HFFc6 (cell line): ENCODE measurements at places on chromosomes 2 and 18.

GRCh38 chr2:137168552-137168951 is 403.2 kb downstream of the THSD7B start:
- peak; percentile 66 for DNase-seq

DNA sequence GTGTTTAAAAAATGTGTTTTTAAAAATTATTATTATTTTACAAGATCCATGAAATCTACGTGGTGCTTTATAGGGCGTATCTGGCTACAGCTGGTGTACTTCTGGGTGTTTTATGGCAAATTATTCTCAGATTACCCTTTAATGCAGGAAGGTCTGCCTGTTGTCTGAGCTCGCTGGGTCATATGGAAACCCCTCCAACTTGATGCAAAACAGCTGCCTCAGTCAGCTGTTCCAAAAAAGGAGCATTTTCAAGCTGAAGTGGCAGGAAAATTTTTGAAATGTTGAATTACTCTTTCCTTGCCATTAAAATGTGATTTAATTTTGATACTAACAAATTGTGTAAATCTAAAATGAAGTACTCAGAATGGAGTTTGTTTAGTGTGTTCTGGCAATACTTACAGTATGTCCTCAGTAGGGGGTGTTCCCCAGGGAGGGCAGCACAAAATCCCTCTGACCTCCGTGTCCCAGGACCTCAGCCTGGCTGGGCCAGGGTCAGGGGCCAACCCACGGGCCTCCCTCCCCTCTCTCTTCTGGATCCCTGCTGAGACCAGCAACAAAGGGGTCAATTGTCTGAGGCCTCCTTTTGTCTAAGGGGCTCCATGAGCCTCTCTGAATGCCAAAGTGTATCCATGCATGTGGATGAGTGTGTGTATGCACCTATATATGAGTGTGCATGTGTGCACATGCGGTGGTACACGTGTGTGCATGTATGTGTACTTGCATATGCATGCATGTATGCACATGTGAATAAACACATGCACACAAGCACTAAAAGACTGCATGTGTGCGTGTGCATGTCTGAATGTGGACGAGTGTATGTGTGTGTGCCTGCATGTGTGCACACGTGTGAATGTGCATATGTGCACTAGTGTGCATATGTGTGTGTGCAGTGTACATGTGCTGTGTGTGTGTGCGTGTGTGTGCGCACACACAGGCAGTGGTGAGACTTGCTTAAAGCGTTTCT is 105.4 kb downstream of the ACOXL start:
- no peak for DNase-seq

DNA sequence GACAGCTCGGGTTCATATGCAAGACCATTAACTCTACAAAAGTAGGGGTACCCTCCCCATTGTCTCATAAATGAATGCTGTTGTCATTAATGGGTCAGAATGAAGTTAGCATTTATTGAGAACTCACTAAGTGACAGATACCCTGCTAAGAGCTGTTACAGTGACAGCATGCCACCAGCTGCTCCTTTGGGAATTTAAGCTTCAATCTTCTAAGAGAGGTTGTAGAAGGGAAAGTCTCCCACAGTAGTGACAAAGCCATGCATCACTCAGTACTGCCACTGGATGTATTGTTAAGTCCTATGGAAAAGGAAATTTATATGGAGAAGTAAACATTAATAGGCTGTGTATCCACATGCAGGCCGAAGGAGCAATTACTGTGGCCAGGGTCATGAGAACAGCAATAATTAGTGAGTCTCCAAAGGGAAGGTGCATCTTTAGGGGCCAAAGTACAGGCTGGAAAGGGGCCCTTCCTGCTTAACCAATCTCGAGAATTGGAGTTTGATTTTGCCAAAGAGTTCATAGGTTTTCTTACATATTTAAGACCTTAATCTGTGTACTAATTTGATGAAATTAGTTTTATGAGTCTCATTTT is 64.5 kb upstream of the FAM124B start:
- no peak for DNase-seq

DNA sequence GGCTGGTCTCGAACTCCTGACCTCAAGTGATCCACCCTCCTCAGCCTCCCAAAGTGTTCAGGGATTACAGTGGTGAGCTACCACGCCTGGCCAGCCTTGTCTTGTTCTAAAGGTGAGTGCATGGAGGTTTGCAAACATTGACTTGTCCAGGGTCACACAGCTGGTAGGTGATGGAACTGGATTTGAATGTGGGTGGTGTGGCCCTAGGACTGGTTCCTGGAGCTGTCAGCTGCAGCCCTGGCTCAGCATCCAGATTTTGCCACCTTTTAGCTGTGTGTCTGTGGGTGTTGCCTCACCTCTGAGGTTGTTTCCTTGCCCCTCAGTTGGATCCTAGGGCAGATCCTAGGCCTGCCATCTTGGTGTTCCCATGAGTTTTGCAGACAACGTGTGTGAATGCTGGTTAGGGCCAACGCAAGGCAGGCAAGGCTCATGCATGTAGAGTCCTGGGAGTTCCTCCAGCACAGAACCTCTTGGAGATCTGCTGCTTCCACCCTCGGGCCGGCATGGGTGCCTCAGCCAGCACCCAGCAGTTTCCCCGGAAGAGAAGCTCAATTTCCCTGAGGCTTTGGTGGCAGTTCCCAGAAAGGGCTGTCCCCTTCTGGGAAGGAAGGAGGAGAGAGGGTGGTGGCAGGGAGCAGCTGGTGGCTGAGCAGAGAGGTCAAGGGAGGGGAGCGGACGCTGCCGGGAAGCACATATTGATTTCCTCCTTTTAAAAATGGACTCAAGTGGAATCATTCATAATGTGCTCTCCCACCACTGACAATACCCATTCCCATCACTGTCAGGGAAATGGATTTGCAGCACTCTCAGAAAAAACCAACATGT is 127.6 kb upstream of the HS6ST1 start:
- DNase-seq, result no peak

GRCh38 chr2:70417011-70417410 is 115.1 kb upstream of the FAM136A start:
- DNase-seq, result no peak

DNA sequence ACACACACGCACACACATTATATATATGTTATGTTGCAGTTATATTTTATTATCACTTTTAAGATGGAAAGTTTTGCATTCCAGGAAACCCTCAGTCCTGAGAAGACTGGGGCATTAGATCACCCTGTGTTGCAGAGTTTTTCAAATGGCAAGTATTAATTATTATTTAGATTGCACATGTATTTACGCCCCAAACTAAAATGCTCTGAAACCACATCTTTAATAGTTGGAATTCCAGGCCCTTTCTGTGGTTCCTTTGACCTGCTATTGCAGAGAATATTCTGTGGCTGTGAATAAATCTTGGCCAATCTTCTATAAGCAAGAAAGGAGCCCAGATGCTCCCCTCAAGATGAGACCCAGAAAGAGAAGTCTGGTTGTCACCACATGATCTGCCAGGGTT is 427.0 kb upstream of the TNP1 start:
- peak; percentile 76 for DNase-seq

DNA sequence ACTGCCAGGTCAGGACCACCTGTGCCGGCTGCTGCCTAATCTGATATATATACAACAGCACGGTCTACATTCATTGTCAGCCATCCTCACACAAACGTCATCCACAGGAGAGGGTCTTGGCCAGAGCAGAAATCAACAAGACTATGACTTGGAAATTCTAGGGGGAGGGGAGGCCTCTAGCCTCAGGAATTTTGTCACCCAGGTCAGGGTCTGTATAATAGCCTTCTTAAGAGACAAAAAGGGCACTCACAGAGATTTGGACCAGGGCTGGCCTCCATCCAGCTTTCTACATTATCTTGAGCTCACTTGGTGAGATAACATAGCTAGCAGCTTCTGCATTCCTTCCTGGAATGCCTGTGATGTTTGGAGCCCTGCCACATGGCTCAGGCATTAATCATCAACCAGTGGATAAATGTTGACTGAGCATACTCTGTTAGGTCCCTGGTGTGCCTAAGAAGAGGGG is 50.4 kb upstream of the CTIF start:
- DNase-seq, result peak; percentile 88

DNA sequence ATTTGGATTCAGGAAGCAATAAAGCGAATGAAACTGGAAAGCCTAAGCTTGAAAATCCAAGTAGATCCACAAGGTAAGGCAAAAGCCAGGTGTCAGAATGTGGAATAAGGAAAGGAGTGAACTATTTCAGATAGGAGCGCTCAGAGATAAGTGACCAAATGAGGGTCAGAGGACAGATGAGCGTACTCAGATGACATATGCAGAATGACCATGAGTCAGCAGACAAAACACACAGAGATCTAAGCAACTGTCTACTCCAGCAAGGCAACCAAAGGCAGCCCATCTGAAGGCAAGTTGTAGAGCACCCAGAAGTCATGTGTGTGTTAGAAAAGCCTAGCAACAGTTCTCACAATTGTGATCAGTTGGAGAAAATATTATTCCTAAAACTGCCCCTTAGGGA is 548.4 kb upstream of the FSHR start:
- DNase-seq, result no peak

GRCh38 chr2:43331422-43331821 is 105.0 kb upstream of the ZFP36L2 start:
- DNase-seq, result no peak

- peak; percentile 85 for DNase-seq
Observed at GRCh38 chr18:61896757-61897156, 4.0 kb upstream of the RNF152 start.

- DNase-seq, result no peak
Observed at GRCh38 chr2:119857742-119858141, 98.0 kb downstream of the PTPN4 start.

DNA sequence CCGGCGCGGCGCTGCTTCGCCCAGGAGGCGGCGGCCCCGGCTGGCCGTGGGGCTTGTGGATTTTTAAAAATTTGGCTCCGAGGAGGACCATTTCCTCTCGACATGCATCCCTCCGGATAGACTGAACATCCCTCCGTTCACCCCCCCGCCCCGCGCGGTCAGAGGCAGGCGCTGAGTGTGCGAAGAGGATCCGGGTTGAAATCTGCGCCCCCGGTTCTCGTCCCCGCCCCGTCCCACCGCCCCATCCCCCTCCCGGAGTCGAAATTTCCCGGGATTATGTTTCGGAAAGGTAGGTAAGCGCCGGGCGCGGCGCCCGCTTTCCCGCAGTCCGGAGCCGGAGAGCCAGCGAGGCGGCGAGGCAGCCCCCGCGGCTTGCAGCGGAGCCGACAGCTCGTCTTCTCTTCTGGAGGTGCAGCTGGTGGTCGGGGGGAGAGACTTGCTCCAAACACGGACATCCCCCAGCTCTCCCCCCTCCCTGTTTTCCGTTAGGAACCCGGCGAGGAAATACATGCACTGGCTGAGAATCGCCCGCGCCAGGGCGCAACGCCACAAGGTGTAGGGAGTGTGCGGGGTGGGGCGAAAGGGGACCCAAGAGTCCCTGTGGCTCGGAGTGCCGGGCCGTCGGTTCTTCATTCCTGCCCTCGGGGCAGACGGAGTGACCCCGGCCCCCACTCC is at the start of gene PRKCE:
Gene PRKCE (plus strand): TSS at position 261 of the 675 bp plus-strand sequence.
- DNase-seq, result no peak

GRCh38 chr2:158663796-158664195 is 131.3 kb upstream of the DAPL1 start:
- no peak for DNase-seq

GRCh38 chr2:216507220-216508160 is 8.8 kb downstream of the RPL37A start:
- DNase-seq, result no peak

- DNase-seq, result no peak
Observed at GRCh38 chr2:155190342-155190741, 491.8 kb downstream of the KCNJ3 start.

GRCh38 chr2:64203858-64204632 is 59.8 kb upstream of the PELI1 start:
- DNase-seq, result peak; percentile 2

DNA sequence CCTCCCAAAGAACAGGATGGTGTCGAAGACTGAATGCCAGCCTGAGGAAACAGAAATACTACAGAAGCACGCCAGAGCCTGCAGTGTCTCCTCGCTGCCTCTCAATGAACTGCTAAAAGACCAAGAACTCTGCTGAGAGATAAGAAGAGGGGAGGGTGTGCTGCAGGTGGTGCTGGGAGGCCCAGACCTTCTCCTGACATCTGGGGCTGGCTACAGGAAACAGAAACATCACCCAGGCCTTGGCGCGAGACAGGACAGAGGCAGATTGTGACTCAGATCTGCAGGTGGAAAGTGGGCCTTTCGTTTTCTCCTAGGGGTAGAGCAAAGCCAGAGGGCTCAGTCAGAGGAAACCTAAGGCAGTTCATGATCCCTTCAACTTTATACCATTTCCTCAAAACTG is 250.3 kb upstream of the TCF4 start:
- DNase-seq, result no peak

GRCh38 chr18:647304-647703 is 10.1 kb upstream of the TYMS start:
- no peak for DNase-seq

DNA sequence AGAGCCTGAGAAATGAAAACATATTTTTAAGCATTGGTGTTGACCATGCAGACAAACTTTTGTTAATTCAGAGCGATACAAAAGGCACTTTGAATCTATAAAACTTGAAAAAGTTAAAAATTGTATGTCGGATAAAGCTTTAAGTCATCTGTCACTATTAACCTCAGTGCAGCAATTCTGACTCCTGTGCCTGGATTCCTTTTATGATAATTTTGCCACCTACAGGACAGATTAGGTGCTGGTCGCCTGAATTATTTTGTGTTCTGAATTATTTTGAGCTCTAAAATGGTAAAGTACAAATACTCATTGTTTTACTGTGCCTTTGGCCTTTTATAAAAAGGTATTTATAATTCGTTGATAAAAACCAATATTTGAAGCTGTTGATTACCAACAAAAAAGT is 19.4 kb upstream of the RNF138 start:
- DNase-seq, result no peak

- no peak for DNase-seq
Observed at GRCh38 chr2:239781454-239781853, 243.7 kb downstream of the NDUFA10 start.

DNA sequence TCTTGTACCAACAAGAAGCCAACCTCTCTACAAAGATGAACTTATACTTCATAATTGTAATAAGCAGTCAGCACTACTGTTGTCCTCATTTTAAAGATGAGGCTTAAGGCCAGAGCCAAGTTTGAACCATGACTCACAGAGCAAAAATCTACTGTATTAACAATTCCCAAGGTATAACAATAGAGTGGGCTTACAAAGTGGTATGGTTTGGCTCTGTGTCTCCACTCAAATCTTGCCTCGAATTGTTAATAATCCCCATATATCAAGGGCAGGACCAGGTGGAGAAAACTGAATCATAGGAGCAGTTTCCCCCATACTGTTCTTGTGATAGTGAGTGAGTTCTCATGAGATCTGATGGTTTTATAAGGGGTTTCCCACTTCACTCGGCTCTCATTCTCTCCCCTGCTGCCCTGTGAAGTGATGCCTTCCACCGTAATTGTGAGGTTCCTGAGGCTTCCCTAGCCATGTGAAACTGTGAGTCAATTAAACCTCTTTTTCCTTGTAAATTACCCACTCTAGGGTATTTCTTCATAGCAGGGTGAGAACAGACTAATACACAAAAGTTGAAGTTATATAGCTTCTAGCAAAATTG is 19.5 kb downstream of the MRPL44 start:
- DNase-seq, result peak; percentile 11

DNA sequence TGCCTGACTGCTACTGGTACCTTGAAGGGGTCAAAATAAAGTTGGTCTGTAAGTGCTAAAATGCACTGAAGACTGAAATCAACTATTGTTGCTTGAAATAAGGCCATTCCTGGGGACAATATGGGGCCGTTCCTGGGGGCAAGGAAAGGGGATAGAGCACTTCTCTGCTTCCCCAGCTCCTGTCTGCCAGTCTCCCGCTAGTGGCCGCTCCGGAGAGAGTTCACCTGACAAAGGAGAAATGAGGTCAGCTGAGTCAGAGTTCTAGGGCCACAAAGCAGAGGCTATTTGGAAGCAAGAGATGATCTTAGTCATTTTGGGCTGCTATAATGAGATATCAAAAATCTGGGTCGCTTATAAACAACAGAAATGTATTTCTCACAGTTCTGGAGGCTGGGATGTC is 345.9 kb downstream of the TSN start:
- no peak for DNase-seq
